Activated T-cell treated with anti-CD3 and anti-CD28 coated beads for 48 hours (primary cell): ENCODE measurements at places on chromosomes 1 and 21.

DNA sequence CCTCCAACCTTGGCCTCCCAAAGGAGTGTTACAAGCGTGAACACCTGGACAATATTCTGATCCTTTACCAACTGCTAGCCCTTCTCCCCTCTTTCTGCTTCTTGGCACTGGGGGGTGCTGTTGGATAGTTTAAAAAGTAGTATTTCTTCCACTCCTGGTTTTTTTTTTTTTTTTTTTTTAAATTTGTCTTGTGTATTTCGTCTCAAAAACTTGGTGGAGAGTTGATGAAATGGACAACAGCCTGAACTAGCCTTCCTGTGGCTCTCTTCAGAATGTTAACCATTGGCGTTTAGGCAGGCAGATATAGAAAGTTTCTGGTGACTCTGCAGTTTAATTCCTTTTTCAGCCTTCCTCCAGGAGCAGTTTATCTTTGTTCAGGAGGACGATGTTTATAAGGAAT is 69.7 kb upstream of the USP24 start:
- no peak for DNase-seq

- DNase-seq, result peak; percentile 2
Observed at GRCh38 chr21:17491716-17492414, 21.0 kb upstream of the CXADR start.

GRCh38 chr1:235015291-235015985 is 113.2 kb downstream of the TOMM20 start:
- peak; percentile 45 for DNase-seq

DNA sequence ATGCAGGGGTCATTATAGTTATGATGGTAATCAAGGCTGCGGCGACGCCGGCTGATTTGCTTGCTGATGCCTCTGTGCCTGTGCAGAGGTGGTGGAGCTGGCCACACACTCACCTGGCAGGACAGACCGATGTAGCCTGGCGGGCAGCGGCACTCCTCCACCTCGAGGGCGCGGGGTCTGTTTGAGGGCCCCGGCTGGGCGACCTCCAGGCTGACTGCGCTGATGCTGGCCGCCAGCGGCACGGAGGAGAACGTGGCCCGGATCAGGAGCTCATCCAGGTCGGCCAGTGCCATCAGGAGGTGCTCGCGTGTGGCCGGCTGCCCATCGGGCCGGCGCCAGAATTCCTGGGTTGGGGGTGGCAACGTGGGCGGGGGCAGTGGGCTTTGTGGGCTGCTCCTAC is 52.7 kb downstream of the LDLRAD2 start:
- DNase-seq, result no peak

- peak; percentile 21 for DNase-seq
Observed at GRCh38 chr1:58929671-58930325, 146.0 kb upstream of the JUN start.

DNA sequence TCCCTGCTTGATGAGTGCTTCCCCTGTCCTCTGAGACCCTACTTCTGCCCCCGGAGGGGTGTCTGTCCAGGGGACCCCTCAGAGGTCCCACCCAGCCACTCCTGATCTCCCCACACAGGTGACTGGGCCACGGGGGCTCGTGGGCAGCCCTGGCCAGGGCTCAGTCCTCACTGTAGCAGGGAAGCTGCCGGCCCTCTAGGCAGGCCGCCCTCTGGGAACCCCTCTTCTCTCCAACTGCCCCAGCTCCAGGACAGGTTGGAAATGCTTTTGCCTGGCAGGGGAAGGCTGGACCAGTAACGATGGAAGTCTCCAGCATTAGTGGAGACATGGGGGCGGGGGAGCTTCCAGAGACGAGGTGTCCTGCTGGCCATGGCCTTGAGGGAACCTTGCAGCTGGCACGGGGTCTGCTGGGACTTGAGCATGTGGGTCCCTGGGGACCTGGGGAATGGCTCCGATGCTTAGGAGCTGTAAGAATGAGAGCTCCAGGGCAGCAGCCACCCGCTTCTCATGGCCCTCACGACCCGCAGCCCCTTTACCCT is 3.1 kb upstream of the FNDC10 start:
- no peak for DNase-seq

GRCh38 chr1:2981981-2982614 is 39.2 kb upstream of the ACTRT2 start:
- no peak for DNase-seq

- DNase-seq, result no peak
Observed at GRCh38 chr1:55400508-55400907, 185.3 kb upstream of the USP24 start.

GRCh38 chr1:167635156-167635648 is 5.2 kb downstream of the RCSD1 start:
- DNase-seq, result no peak

DNA sequence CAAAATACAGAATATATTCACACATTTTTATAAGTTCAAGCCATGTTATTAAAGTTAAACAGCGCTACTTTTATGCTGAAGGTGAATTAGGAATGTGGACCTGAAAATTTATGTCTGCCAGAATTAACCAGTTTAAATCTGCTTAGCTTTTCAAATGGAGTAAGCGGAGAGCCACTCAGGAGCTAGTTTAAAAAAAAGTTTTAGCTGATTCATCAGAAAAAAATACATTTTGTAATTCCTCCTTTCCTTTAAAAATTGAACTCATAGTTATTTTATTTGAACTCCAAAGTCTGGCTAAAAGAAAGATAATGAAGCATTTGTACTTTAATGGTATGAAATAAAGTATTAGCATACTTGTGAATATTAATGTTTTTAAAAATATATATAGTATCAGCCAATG is 21.2 kb downstream of the C21orf91 start:
- no peak for DNase-seq

GRCh38 chr1:23485002-23485332 is 988 bp upstream of the ASAP3 start:
- no peak for DNase-seq

GRCh38 chr1:224684979-224685425 is 68.9 kb downstream of the CNIH3 start:
- no peak for DNase-seq

DNA sequence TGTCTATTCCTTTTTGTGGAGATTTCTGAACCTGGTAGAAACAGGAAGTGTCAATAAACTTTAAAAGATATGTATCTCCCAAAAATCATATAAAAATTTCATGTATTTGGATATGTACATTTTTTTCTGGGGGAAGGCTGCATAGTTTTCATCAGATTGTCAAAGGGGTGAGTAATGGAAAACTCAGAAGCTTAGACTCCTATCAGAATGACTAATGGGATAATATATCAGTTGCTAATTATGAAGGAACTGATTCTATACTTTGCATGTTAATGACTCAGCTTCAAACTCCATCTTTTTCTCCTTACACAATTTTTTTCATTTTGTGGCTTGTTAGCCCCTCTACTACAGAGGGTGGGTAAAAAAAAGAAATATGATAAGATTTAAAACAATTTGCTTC is 55.9 kb downstream of the GON4L start:
- DNase-seq, result no peak

DNA sequence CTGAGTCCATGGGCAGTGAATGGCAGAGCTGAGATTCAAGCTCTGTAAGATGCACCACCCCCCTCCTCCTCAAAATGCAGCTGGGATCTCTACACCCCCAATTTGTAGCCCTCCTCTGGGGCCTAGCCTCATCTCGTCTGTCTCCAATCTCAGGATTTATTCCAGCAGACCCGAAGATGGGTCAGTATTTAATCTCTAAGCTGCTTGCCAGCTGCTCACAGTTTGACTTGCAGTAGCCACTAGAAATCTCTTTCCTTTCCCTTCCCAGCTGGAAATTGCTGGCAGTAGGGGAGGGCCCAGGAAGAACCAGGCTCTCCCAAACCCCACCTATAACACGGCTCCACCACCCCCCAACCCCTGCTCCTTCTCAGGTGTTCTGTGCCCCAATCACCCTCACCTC is 1.5 kb downstream of the LACTBL1 start:
- DNase-seq, result no peak

DNA sequence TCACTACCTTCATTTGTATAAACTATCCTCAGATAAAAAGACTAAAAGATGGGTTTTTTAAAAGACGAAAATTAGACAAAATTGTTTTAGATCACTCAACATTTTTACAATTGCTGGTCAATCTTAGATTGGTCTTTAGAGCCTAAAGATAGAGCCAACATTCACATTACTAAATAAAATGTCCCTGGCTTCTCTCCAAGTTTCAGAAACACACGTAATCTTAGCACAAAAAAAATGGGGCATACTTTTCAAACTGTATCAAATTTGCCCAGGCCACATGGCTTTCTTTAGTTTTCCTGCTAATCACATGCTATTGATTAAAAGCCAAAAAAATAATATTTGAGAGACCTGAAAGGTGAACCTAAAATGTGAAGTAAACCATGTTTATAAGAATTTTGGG is 288.1 kb downstream of the DPYD start:
- DNase-seq, result no peak
